ENCODE measurements at places on chromosomes 16 and 17. TPM values are rescaled to one million over a fixed set of nuclear protein-coding genes. Genes with fewer than 3 reads are reported as not detected.

The KRTAP1-1 gene
- total RNA-seq: not detected

The ZFHX3 gene
- total RNA-seq: 1.5 TPM

The ADAM11 gene
- 0.35 TPM for total RNA-seq

The AOC2 gene
- 1.5 TPM for total RNA-seq

GRCh38 chr16:50067290-50067853, 1.6 kb downstream of the HEATR3 start:
- peak overlapping the region; percentile 90 for H3K27ac ChIP-seq
- H3K27me3 ChIP-seq: no peaks in the 10 kb centered on the region
- H3K4me1 ChIP-seq: peaks cover 45% of the 10 kb centered on the region
- peaks cover 23% of the 10 kb centered on the region for H3K36me3 ChIP-seq
- H3K4me3 ChIP-seq: peak overlapping the region; percentile 86

GRCh38 chr16:54135361-54136275, 151.0 kb downstream of the IRX3 start:
- peaks cover 5% of the 10 kb centered on the region for H3K27me3 ChIP-seq
- no peaks in the 10 kb centered on the region for H3K36me3 ChIP-seq
- DNase-seq: no peak
- no peak overlapping the region for H3K4me3 ChIP-seq
- H3K27ac ChIP-seq: no peak overlapping the region

DNA sequence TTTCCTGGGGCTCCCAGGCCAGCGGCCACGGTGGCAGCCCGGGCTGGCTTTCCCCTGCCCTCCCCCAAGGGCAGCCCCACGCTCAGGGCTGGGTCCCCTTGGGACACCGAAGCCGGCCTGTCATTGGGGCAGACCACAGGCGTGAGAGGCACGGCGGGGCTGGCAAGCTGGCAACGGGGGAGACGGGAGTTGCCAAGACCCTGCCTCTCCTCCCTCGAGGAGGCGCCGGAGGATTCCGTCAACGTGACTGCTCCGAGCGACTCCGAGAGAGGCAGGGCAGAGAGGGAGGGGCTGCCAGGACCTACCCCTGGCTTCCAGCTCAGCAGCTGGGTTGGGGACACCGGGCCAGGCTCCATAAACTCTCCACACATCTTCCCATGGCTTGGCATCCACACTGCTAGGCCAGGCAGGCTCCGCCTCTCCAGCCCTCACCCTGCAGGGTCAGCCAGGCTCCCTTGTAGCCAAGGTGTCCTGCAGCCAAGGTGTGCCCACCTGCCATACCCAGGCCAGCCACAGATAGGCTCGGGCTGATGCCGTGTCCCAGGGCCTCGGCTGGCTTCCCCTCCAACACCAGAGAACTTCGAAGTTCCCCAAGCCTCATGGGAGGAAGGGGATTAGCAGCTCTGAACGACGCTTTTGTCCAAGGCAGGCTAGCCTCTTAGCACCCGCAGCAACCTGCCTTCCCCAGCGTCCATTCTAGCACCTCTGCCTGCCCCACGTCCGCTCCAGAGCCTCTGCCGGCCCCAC, 25.5 kb downstream of the TIMM22 start:
- H3K36me3 ChIP-seq: peaks cover 5% of the 10 kb centered on the region
- no peak overlapping the region for H3K4me3 ChIP-seq
- H3K27ac ChIP-seq: no peak overlapping the region
- H3K27me3 ChIP-seq: no peaks in the 10 kb centered on the region

DNA sequence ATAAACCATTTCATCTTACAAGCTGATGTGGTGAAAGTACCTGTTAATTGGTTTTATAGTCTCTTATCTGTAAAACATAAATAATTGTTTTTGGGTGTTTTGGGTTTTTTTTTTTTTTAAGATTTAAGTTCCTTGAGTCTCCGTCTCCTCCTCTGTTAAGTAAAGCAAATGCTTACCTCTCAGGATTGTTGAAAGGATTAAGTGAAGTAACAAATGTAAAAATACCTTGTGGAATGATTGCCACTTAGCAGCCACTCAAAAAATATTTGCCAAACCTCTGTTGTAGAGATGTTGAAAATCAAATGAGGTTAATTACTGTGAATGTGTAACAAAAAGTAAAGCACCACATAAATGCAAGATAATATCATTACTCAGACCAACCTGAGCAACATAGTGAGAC, 19.2 kb downstream of the LIMD2 start:
- H3K27ac ChIP-seq: no peak overlapping the region
- no peaks in the 10 kb centered on the region for H3K4me1 ChIP-seq
- H3K36me3 ChIP-seq: peaks cover 37% of the 10 kb centered on the region
- no peak for DNase-seq
- no peaks in the 10 kb centered on the region for H3K27me3 ChIP-seq
